AG04449 (cell line): ENCODE measurements at places on chromosomes 12 and 14.

GRCh38 chr12:2138871-2139308 is 86.1 kb downstream of the CACNA1C start:
- no peak for DNase-seq

DNA sequence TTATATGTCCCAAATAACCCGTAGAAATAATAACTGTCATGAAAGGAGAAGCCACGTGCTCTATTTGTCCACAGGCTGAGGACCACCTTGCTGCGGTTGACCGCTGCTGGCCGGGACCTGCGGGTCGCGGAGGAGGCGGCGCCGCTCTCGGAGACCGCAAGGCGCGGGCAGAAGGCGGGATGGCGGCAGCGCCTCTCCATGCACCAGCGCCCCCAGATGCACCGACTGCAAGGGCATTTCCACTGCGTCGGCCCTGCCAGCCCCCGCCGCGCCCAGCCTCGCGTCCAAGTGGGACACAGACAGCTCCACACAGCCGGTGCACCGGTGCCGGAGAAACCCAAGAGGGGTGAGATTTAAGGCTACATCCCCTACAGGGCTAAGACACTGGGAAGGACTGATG is 21.0 kb downstream of the RPGRIP1 start:
- no peak for DNase-seq

- no peak for DNase-seq
Observed at GRCh38 chr12:68932961-68933893, at the start of gene CPM. TSS of gene CPM (minus strand) at chr12:68933171. CDS start at chr12:68932837, 334 bp downstream.

- DNase-seq = no peak
Observed at GRCh38 chr14:74649167-74649566, 37.1 kb upstream of the LTBP2 start.

- no peak for DNase-seq
Observed at GRCh38 chr12:6392504-6392903, 8.5 kb downstream of the LTBR start.

- DNase-seq = no peak
Observed at GRCh38 chr14:34604995-34605394, 25.0 kb downstream of the SNX6 start.
